ENCODE measurements at places on chromosomes 4 and X.

- DNase-seq: no peak
Measured at GRCh38 chrX:29858714-29859113, 356.6 kb upstream of the MAGEB2 start.

DNA sequence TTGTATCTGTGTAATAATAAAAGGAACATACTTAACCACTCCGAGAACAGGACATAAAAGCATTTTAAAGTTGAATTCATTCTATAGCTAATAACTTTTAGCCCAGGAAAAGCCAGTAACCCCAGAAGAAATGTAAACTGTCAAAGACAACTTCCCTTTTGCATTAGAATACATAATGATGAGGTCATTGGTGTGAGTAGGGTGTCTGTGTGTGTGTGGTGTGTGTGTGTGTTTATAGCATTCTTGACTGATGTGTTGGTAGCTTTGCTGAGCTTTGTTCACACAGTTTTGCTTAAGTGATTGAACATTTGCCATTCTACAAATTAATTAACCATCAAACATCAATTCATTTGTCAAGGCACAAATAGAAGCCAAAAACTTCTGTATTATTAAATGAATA is 559.6 kb downstream of the ARAP2 start:
- no peak for DNase-seq

- DNase-seq: no peak
Measured at GRCh38 chr4:153223930-153224329, 19.7 kb downstream of the TRIM2 start.

GRCh38 chr4:613126-613525 is 12.2 kb upstream of the PDE6B start:
- DNase-seq: no peak

DNA sequence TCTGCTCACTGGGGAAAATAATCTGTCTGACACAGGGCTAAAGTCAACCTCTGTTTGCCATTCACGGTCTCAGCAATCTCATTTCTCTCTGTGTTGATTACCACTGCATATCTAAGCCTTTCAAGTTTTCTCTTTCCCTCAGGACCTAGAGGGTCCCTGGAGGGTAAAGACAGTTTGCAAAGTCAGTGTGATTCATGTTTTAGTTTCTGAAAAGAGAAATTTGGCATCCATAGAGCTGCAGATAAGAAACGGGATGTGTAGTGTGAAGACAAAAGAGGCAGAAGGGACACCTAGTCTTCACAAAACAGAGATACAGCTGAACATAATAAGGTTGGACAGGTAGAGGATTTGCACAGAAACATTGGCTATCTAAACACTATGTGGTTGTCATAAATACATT is 34.5 kb upstream of the KDR start:
- DNase-seq: no peak

- DNase-seq: no peak
Measured at GRCh38 chrX:43592597-43592996, 63.5 kb upstream of the MAOA start.

DNA sequence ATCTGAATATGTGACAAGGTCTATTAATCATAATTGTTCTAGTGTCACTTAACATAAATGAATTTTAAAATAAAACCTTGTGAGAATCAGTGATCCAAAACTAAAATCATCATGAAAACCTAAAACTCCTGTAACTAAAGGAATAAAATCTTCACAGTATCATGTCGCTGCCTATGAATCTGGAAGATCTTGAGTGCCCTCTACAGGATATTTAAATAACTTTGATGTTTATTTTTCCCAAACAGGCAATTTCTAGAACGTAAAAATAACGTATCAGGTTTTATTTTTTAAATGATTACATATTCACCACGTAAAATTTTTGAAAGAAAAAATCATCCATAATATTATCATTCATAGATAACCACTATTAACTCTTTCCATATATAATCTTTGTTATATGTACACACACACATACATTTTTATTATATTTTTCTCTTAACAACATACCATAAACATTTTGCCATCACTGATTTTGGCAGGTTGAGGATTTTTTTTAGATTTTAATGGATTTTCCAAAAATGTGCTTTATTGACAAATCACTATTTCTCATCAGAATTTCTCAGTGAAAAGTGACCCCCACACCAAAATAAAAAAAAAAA is 79.6 kb downstream of the COMMD8 start:
- no peak for DNase-seq

GRCh38 chr4:186304216-186304615 is 38.2 kb downstream of the F11 start:
- DNase-seq: no peak

DNA sequence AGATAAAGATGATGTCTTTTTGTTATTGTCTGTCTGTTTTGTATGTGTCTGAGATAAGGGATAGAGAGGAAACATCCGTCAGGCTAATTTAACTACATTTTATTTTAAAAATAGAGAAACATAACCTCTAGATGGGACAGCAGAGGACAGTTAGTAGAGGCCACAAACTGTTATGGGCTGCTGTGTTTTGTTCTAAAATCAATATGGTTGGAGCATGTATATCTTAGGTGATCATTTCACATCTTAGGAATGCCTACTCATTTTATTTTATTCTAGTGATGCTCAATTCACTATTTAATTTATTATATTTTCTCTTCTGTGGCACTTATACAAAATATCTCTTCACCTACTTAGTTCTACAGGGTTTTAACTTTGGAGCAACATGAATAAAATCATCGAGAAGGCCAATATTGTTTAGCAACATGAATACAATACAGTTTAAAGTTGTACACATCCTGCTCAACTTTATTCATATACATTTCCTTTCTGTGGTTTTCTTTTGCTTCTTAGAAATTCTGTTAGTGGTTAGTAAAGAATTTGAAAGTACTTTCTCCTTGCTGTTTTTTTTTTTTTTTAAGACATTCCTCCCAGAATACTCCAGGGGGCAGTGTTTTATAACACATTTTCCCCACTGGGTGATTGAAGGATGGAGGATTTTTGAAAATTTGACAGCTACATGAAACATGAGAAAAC is 392.9 kb downstream of the UNC5C start:
- DNase-seq: no peak

- no peak for DNase-seq
Measured at GRCh38 chrX:11423362-11423818, 130.2 kb downstream of the AMELX start.

- no peak for DNase-seq
Measured at GRCh38 chr4:107736924-107737448, 17.0 kb upstream of the PAPSS1 start.

GRCh38 chr4:96543346-96543745 is 703.5 kb downstream of the PDHA2 start:
- DNase-seq: no peak

DNA sequence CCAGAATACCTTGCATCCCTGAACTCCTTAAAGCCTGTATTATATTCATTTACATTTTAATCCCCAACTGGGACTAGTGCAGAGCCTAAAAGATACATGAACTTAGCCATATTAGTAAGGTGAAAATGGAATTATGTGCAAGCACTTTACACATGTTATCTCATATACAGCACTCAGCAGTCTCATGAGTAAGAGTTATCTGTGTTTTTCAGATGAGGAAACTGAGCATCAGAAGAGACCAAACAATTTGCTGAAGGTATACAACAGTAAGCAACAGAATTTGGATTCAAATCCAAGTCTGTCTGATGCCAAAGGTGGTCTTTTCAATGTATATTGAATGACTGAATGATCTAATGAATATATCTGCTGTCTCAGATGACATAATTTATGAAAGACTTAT is 12.3 kb downstream of the ATP7A start:
- DNase-seq: no peak

DNA sequence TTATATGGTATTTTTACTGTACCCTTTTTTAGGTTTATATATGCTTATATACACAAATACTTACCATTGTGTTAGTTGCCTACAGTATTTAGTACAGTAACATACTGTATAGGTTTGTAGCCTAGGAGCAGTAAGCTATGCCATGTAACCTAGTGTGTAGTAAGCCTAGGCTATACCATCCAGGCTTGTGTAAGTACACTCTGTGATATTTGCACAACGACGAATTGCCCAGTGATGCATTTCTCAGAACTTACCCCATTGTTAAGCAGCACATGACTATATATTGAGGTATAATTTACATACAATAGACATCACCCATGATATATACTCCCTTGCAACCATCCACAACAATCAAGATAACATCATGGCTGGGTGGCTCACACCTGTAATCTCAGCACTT is 40.1 kb downstream of the STAG2 start:
- no peak for DNase-seq
